ENCODE measurements at places on chromosomes 2 and 18.

- no peak for DNase-seq
Measured at GRCh38 chr2:186477790-186478189, 8.3 kb upstream of the ZC3H15 start.

DNA sequence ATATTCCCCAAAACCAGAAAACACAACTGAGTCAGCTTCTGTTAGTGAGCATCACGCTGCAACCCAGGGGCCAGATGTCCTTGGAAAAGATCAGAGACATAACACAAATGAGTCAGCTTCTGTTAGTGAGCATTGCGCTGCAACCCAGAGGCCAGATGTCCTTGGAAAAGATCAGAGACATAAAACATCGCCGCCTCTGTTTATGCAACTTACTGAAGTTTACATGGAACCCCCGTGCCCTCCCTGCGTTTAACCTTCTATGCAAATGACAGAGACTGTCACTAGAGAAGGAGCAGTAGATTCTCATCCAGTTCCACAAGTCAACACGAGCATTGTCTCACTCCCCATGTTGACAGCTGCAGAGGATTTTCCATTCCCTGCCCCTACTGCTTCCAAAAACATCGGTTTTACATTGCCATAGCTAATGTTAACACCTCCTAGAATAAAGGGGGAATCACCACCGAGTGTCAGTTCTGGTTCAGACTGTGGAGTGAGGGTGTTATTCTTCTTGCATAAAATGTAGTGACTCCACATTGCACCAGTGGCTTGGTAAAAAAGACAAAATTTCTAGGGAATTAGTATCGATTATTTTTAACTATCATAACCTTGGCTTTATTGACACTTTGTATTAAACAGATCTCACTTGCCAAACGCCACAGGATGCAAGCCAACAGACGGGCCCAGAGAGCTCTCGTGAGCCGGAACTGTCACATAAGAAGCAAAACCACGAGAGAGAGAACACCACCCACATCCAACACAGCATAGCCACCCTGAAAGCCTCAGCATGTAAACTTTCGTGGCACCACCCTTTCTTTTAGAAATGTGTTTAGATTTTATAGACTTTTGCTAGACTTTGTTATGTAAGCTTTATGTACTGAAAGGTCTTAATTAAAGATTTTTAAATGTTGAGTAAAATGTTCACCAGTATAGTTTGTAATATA, 87.7 kb downstream of the SH3YL1 start:
- no peak for DNase-seq

DNA sequence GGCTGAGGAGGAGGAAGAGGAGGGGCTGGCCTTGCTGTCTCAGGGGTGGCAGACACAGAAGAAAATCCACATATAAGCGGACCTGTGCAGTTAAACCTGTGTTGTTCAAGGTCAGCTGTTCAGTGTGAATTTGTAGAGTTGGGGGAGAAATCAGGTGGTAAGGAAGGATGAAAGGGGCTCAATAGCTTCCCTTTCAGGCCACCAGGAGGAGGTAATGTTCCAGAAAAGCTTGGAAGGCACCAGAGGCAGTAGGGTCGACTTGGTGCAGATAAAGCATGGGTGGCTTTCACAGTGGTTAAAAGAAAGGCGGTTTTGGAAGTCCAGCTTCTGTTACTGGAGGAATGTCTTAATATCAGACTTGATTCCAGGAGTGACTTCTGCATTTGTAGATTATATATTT, 167.4 kb downstream of the THSD7B start:
- peak; percentile 51 for DNase-seq

DNA sequence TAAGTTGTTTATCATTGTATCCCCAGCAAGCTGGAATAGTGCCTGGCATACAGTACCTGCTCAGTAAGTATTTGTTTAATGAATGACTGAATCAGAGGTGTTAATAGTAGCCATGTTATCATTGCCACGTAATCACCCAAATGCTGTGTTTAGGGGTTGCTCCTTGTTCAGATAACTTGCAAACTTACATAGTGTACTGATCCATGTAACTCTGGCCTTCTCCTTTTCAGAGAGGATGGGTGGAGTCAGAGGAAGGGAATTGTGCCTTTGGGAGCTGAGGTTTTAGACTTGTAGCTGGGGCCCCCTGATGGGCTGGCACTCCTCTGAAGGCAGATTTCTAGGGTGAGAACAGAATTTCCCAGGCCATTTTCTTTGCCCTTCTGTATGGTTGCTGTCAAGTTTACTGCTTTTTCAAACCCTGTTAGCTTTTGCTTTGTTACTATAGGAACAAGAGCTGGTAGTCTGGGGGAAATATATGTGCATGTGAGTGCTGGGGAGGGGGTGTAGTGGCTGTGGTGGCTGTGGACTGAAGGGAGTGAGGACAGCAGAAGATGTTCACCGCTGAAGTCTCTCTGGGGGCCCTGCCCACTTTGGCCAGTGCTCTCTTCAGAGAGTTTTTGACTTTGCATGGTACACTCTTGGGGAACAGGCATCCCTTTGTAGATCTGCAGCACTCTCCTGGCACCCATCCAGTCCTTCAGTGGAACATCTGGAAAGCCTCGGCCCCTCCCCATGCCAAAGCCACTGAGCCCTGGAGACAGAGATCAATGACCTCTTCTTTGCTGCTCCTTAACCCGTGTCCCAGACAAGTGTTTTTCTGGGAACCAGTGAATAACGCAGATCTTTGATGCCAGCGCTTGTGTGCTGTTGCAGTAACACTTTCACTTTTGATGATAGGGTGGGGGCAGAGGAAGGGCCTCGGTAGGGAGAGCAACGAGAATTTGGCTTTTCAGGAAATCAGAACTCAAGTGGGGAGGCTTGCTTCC, 209.0 kb downstream of the PRKCE start:
- peak; percentile 50 for DNase-seq

DNA sequence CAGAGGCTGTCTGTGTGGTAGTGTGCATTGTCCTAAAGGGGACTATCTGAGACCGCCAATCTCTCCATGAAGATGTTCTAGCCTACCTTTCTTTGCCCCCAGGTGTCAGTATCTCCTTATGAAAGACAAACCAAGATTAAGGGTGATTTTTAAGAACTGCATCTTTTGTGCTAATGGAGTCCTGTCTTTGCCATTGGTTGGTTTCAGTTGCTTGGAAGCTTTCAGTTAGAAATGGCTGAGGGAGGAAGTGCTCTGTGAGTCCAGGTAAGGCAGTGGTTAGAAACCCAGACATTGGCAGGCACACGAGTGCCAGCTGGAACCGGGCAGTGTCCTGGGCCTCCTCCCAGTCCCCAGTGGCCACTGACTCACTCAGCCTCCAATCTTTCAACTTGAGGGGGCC, 111.3 kb downstream of the DOCK10 start:
- DNase-seq: no peak

DNA sequence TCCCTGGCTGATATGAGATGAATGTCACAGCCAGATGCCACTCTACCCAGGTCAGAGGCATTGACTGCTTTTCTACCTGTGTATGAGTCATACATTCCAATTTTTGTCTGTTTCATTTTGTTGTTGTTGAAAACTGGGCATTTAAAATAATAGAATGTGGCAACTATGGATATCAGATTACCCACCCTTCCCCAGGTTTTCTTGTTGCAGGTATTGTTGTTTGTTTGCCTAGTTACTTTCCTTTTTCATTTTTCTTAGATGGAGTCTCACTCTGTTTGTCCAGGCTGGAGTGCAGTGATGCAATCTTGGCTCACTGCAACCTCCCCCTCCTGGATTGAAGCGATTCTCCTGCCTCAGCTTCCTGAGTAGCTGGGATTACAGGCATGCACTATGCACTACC, 70.2 kb downstream of the LRRC30 start:
- no peak for DNase-seq

DNA sequence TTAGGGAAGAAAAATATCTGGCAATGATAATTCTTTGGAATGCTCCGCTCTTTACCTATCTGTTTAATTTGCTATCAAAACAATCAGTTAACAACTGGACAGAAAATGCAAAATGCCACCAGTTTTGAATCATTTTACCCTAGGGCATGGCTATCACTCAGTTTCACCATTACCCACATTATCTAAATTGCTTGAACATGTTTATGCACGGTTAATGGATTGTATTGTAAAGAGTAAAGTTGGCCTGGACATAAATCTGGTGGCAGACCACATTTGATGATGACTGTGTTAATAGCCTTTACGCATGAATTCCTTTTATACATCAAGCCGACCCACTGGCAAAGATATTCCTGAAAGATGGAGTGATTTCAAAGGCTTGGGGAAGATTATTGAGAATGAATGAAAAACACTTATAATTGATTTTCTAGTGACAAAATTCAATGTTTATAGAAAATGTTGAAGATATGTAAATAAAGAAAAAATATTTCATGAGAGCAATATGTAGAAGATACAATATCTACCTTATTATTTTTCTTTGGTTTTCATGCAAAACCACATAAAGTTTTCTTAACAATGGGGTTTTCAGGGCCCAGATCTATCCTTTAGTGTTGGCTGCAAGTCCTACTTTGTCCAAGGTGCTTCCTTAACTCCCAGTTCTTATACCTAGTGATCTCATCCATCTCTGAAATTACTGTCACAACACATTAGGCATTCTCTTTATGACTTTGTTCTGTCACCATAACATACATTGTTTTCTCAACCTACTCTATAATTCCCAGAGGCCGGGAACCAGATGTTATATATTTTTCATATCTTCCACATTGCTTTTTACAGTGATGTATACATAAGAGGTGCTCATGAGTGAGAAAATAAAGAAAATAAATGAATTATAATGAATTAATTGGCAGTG, 265.1 kb downstream of the RIT2 start:
- DNase-seq: no peak

Measured in ACHN (cell line).